ENCODE measurements at places on chromosomes 2 and 18.

DNA sequence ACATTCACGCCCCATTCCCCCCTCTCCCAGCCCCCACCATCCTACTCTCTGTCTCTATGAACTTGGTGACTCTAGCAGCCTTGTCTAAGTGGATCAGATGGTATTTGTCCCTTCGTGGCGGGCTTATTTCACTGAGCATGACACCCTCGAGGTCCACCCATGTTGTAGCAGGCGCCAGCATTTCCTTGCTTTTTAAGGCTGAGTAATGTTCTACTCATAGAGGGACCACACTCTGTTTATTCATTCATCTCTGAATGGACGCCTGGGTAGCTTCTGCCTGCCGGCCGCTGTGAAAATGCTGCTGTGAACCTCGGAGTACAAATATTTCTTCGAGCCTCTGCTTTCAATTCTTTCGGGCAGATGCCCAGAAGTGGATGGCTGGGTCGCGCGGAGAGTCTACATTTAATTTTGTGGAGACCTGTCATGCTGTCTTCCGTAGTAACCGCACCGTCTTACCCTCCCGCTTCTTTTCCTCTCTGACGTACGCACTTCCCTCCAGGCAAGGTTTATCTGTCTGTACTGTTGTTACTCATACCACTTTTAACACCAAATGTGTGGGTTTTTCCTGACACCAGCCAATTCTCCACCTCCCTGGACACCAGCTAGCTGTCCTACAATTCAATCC lies 5.6 kb downstream of the CROCC2 start:
- DNase-seq = no peak

DNA sequence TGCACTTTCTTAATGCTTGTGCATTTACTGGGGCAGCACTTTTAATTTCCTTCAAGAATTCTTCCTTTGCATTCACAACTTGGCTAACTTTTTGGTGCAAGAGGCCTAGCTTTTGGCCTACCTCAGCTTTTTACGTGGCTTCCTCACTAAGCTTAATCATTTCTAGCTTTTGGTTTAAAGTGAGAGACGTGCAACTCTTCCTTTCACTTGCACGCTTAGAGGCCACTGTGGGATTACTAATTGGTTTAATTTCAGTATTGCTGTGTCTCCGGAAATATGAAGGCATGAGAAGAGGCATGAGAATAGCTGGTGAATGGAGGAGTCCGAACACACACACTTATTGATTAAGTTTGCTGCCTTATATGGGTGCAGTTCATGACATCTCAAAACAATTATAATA lies 354.1 kb downstream of the DLGAP1 start:
- no peak for DNase-seq

GRCh38 chr2:100924520-100925451 lies 77.3 kb upstream of the RPL31 start:
- DNase-seq = peak; percentile 60

DNA sequence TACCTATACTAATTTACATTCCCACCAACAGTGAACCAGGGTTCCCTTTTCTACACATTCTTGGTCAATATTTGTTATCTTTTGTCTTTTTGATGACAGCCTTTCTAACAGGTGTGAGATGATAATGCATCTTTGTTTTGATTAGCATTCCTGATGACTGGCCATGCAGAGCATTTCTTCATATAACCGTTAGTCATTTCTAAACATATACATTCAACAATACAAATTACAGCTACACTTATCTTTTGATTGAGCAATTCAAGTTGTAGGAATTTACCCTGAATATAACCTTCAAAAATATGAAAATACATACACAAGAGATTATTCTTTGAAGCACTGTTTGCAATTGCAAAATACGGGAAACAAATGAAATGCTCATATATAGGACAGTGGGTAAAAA lies 94.9 kb downstream of the TMEM131 start:
- no peak for DNase-seq

DNA sequence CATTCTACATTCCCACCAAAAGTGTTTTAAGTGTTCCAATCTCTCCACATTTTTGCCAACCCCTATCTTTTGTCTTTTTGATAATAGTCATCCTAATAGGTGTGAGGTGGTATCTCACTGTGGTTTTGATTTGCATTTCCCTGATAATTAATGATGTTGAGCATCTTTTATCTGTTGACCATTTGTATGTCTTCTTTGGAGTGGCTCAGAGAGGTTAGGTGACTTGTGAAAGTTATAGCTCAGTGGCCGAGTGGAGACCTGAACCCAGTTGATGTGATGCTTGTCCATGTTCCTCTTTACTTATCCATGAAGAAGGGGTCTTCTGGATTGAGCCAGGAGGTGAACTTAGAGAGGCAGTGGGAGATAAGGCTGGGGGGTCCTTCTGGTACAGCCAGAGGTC lies 78.8 kb downstream of the DDX1 start:
- no peak for DNase-seq

DNA sequence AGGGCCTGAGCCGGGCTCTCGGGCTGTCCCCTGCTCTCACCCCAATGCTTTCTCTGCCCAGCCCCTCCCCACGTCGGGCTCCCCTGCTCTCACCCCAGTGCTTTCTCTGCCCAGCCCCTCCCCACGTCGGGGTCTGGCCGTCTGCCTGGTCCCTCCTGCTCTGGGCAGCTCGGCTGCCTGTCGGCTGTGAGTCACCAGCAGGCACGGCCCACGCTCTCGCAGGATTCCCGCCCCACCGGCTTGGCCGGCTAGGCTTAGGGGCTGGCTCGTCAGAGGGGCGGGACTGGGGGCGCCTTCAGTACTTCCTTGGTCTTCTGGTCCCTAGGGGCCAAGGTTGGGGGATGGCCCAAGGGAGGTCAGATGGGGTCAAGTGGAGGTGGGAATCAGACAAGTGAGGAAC lies 3.3 kb downstream of the BOK start:
- no peak for DNase-seq

DNA sequence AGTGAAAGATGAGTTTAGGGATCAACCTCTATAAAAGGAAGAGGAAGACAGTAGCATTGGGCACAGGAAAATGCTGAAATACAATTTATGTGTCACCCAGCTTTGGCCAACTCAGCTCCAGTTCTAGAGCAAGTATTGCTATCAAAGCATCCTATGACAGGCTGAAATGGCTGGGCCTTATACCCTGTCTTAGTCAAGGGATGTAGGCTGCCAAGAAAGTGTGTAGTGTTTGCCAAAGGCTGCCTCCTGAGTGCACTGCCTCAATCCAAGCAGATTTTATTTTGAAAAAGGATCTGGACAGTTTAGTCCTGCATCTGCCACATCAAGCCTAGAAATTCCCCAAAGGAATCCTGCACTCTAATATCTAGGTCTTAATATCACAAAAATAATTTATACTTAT lies 359.9 kb upstream of the ZC3H15 start:
- no peak for DNase-seq

GRCh38 chr2:121890041-121890440 lies 134.6 kb downstream of the TSN start:
- no peak for DNase-seq

- DNase-seq = no peak
Observed at GRCh38 chr2:77521548-77521891, 656 bp downstream of the LRRTM4 start.

GRCh38 chr2:171490577-171490976 lies 31.7 kb upstream of the CYBRD1 start:
- no peak for DNase-seq

DNA sequence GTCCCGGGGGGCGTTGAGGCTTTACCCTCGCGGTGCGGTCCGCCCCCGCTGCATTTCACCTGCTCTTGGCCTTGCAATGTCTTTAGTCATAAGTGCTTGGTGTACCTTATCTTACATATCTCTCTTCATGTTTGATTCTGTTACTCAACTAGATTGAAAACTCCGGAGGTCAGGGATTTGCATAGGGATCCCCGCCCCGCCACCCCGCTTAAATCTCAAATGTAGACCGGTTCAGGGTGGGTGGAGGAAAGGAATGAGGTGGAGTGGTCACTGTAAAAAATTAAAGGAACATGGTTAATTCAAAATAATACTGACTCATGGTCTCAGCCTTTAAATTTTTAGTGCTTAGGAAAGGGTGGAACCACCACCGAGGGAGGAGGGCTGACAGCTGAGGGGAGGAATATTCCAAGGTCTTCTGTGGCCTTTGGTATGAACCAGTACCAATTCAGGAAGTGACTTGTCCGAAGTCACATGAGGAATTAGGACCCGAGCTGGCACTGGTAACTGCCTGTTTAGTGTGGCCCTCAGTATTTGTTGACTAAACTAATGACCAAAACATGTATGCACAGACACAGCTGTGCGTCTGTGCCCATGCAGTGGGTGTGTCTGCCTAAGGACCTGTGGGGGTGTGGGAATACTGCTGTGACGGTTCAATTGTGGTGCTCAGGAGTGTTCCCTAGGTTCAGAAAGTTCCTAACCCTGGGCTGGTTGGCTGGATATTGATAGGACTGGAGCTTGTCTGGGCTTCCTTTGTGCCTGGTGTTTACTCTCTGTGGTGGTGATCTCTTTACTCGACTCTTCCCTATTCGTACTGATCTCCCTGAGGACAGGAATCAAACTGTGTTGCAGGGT lies 1.0 kb downstream of the PLEKHB2 start:
- peak; percentile 22 for DNase-seq

DNA sequence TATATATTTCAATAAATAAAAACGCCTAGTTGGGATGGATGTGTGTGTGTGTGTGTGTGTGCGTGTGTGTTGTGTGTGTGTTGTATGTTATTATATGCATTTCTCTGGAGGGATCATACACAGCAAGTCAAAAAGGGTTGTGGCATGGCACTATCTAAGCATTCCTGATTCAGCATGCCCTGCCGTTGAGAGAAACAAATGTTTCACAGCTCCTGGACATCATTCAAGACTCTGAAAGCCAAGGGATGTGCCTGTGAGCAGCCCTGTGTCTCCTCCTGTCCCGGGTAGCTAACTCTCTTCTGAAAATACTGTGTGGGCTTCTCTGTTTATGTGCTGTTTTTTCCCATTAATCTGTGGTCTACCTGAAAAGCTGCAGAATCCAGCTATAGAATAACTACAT lies 197.9 kb upstream of the SETBP1 start:
- DNase-seq = no peak

DNA sequence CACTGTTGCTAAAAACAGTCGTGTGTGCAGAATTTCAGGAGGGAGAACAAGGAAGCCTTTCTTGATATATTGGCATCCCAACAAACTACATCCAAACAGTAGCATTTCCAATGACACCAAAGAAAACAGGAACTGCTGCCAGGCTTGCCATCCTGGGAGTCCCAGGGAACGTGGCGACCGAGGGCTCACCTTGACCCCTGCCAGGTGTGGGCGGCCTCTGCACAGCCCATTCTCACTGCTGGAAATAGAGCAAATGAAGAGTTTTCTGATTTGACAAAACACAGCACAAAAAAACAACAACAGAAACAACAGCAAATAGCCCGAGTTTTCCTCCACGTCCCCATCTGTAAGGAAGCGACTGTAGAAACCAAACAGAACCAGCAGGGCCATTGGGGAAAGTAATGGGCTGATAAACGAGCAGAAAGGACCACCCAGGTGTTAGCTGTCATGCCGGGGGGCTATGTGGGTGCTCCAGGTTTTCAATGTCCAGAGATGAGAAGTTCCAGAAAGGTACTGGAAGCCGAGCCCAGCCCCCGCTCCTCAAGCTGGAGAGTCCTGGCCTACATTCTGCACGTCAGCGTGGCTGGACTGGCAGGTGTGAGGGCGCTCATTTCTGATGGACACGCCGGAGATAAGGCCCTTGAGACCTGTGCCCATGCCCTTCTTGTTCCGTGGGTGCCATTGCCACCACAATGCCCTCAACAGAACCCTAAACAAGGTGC lies 80.8 kb downstream of the TWIST2 start:
- DNase-seq = no peak

DNA sequence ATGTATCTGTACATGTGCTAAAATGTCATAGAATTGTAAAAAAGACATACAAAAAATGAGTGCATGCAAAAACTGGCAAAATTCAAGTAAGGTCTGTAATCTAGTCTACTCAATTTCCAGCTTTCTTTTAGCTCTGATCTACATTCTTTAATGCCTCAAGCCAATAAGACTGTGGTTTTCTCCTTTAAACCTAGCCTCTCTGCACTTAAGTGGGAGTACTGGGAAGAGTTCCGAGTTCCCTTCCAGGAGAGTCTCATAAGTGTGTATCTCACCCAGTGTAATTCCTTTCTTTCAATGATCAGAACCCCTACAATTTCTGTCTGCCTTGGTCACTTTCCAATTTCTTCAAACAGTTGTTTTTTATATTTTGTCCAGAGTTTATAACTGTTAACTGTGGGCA lies 150.1 kb downstream of the PTRHD1 start:
- DNase-seq = no peak

DNA sequence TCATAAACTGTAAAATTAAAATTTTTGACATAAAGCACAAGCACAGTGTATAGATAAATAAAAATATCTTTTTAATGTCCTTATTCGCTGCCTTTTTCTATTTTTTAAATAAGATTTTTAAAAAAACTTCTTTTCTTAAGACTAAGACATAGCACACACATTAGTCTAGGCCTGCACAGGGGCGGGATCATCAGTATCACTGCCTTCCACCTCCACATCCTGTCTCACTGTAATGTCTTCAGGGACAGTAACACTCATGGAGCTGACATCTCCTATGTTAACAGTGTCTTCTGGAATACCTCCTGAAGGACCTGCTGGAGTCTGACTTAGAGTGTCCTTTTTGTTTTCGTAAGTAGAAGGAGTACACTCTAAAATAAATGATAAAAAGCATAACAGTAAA lies 33.0 kb downstream of the VAPA start:
- no peak for DNase-seq

- no peak for DNase-seq
Observed at GRCh38 chr2:32680942-32681341, 53.1 kb downstream of the TTC27 start.

DNA sequence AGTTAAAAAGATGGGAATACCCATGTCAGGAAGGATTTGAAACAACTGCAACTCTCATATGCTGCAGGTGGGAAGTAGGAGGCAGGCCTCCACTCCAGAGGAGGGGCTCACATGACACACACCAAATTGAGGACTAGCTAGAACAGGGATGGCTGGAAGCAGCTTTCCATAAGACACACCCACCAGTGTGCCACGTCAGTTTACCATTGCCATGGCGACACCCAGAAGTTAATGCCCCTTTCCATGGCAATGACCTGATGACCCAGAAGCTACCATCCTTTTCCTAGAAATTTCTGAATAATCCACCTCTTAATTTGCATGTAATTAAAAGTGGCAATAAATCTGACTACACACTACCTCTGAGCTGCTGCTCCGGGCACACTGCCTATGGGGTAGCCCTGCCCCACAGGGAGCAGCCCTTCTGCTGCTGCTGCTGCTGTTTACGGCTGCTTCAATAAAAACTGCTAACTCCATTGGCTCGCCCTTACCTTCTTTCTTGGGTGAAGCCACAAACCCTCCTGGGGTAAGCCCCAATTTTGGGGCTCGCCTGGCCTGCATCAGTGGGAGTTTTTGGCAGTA lies 89.4 kb downstream of the RRM2 start:
- DNase-seq = no peak

Measured in CD4-positive, alpha-beta T cell treated with Interleukin-21 for 1 hour (primary cell).